ENCODE measurements at places on chromosomes 12 and 14.

DNA sequence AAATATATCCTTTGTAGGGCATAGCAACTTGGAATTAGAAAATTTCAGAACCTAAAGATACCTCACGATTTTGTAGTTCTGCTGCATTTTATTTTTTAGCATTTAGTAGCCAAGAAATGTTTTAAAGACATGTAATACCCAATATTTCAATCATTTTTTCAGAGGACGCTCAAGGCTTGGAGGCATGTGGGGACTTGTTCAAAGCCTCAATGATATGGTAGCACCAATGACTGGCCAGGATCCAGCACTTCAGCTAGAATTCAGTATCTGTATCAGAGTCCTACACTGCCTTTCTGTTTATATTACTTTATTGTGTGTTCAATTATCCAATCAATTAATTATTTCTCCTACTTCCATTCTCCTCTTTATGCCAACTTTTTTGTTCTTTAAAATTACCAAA lies 154.8 kb upstream of the NEDD1 start:
- no peak for DNase-seq

- no peak for DNase-seq
Measured at GRCh38 chr12:47082283-47082682, 2.5 kb upstream of the AMIGO2 start.

- no peak for DNase-seq
Measured at GRCh38 chr12:78406828-78407227, 457.7 kb upstream of the SYT1 start.

- DNase-seq: no peak
Measured at GRCh38 chr12:103560604-103561101, 26.4 kb upstream of the STAB2 start.

DNA sequence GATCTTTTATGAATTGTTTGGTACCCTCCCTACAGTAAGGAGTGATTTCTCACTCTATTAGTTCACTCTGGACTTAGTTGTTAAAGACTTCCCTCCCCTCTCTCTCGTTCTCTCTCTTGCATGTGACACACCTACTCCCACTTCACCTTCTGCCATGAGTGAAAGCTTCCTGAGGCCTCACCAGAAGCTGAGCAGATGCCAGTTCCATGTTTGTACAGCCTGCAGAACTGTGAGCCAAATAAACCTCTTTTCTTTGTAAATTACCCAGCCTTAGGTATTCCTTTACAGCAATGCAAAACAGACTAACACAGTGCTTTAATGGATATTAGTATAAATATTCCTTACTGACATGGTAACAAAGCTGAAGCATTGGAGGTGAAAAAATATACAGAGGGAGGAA lies 187.7 kb downstream of the SSPN start:
- DNase-seq: no peak

DNA sequence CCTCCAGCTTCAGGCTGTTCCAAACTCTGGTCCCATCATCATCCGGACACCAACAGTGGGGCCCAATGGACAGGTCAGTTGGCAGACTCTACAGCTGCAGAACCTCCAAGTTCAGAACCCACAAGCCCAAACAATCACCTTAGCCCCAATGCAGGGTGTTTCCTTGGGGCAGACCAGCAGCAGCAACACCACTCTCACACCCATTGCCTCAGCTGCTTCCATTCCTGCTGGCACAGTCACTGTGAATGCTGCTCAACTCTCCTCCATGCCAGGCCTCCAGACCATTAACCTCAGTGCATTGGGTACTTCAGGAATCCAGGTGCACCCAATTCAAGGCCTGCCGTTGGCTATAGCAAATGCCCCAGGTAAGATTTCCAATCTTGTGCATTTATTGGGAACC lies 3.3 kb downstream of the SP1 start:
- no peak for DNase-seq

Data from hematopoietic multipotent progenitor cell (in vitro differentiated cells).